ENCODE measurements at places on chromosomes 16 and 17.

GRCh38 chr16:4306470-4307214, 9.2 kb upstream of the GLIS2 start:
- DNase-seq, result peak; percentile 83

DNA sequence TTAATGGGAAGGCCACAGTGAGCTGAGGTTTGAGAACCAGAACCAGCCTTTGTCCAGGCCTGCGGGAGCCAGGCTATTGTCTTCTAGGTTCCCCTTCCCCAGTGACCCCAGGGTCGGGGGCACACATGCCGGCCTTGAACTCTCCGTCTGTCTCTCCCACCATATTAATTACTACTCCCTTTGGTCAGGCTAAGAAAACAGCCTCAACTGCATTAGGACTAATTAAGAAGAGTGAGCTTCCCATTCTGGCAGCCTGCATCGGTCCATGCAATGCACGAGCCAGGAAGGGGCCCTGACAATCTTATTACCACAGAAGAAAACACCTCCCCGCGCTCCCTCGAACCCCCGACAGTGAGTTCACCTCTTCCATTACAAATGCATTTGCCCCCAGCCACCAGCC, 380.2 kb upstream of the ZFHX3 start:
- DNase-seq, result peak; percentile 72

DNA sequence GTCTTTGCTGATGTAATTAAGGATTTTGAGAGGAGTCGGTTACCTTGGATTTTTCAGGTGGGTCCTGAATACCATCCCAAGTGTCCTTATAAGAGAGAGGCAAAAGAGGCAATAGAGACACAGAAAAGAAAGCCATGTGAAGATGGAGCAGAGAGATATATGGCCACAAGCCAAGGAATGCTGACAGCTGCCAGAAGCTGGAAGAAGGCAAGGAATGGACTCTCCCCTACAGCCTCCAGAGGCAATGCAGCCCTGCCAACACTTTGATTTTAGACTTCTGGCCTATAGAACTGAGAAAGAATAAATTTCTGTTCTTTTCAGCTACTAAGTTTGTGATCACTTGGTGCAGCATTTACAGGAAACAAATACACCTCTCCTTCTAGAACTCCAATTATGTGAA, 8.2 kb upstream of the RNFT1 start:
- no peak for DNase-seq

DNA sequence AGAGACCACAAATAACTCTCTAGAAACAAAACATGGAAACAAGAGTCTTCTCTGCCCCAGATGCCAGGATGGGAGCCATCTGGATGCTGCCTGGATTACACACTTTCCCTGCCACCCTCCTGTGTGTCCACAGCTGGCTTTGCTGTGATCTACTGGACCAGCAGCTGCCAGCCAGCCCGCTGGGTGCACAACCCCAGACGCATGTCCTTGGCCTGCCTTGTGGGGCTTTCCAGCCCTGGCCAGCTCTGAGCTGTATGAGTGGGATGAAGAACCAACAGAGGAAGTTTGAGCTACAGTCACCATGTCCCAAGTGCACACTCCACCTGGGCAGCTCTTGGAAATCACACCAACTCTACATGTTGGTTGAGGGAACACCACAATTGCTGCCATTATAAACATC, 57.0 kb upstream of the TNRC6C start:
- no peak for DNase-seq

GRCh38 chr16:3454093-3454492, 10.6 kb downstream of the NAA60 start:
- DNase-seq, result no peak

GRCh38 chr16:81623365-81624102, 155.6 kb upstream of the PLCG2 start:
- DNase-seq, result peak; percentile 58

GRCh38 chr16:56505181-56505580, 14.6 kb downstream of the BBS2 start:
- DNase-seq, result no peak

- DNase-seq, result no peak
These were observed 3.1 kb downstream of the ZDHHC7 start for GRCh38 chr16:85008271-85008670.

GRCh38 chr17:45398800-45399199, 33.9 kb downstream of the ARHGAP27 start:
- no peak for DNase-seq

GRCh38 chr17:81251709-81252301, 12.7 kb downstream of the NDUFAF8 start:
- peak; percentile 34 for DNase-seq

DNA sequence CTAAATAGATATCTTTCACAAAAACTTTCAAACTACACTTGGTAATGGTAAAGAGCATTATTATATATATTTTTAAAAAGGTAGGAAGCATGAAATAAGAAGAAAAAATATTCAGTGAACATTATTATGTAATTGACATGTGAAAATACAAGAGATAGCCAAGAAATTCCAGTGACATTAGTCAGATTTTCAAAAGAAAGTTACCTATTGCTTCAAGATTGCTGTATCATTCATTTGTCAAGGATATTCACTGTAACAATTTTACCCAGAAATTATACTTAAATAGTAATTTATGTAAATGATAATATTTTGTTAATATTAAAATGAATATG, 350.2 kb downstream of the KIF2B start:
- no peak for DNase-seq

DNA sequence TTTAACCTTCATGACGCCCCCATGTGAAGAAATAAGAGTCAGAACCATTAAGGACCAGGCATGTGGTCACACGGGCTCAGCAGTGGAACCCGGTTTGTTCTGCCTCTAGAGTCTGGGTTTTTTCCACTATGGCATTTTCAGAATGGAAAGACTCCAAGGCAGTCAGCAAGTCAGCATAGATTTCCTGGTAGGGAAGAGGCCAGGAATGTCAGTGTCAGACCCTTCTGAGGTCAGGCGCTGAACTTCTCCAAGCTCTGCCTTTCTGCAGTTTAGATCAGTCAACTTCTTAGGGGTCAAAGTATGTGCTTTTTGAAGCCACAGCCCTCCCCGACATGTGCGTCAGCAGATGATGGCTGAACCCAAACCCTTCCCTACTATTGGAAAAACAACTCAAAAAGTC, 3.9 kb downstream of the SSTR2 start:
- no peak for DNase-seq
